ELR (cell line): ENCODE measurements at places on chromosomes 1 and 21.

DNA sequence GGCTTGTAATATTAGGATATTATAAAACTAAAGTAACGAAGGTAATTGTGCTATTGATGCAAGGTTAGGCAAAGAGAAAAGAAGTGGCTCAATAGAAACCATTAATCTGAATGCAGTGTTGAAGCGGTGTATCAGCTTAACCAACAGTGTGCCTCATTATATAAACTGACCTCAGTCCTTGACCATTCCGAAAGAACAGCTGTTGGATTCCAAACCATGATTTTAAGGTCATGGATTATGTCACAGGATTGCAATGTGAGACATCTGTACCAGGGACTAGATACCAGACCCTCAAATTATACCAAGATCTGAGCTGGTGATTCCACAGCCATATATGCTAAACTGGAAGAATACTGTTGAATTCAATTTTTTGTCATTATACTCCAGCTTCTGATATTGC lies 134.2 kb upstream of the HP1BP3 start:
- DNase-seq, result no peak

DNA sequence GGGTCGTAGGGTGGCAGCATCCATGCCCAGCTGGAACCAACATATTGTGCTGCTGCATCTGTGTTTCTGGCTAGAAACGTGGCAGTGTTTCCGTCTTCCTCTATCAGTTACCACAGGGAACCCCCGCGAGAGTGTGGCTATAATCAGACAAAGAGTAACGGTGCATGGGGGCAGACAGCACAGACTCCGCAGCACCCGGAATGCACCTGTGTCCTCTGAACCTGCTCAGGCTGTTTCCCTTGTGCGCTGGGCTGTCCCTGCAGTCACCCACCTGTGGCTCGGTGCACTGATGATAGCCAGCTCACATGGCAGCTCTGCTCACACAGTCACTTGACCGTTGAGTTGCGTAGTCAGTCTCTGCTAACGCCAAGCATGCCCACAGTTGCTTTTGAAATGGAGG lies 11.4 kb upstream of the PCBP3 start:
- DNase-seq, result no peak

DNA sequence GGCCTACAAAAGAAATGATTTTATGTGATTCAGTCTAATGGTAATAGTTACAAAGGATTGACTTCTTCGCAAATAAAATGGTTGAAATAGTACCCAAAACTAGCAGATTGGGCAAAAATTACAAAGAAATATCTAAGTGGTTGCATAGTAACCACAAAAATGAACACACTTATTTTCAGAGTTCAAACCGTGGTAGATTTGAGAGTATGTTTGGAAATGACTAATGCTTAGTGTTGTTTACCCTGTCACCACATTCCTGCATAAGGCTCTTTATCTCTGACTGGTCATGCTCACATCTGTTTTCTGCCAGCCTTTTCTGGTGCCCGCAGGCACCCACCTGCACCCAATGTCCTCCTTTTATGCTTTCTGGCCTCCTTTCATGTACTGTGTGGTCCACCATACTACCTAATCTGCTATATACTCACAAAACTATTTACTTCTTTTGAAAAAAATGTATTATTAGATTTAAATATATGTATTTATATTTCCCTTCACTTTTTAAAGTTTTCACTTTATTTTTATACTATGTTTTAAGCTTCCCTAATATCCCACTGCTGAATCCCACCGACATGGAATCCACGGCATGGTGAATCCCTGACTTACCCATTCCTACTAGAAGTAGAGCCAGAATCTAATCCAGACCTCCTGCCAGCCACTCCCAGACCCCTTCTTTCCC lies 30.3 kb downstream of the PTPRC start:
- peak; percentile 96 for DNase-seq

DNA sequence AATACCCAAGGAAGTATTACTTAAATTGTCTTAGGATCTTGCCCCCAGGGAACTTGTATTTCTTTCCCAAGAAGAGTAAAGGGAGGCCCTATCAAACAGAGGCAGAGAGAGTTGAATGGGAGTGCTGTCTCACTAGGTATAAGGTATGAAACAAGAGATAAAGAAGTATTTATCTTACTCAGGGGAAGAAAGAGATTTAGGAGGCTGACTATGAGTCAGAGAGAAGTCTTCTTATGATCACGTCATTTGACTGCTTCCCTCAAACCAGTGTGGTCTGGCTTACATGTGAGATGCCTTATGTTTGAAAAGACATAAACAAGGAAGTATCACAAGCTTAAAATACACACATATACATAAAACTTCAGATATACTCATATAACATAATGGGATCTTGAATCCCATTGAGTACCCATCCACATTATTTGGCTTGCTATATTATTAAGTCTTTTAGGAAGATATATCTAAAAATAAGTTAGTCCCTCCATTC lies 29.6 kb downstream of the DUSP10 start:
- DNase-seq, result peak; percentile 88

- DNase-seq, result no peak
Measured at GRCh38 chr1:109873278-109874175, 37.1 kb upstream of the CSF1 start.

DNA sequence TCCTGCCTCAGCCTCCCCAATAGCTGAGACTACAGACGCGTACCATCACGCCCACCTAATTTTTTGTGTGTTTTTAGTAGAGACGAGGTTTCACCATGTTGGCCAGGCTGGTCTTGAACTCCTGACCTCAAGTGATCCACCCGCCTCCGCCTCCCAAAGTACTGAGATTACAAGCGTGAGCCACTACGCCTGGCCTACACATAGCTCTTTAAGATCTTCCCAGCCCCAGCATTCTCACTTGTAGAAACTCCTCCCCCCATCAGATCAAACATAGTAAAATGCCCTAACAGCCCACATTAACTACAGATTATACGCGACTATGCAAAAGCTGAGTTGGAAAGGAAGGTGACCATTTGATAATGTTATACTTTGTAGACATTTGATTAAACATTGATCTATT lies 634.8 kb downstream of the MATN1 start:
- no peak for DNase-seq

DNA sequence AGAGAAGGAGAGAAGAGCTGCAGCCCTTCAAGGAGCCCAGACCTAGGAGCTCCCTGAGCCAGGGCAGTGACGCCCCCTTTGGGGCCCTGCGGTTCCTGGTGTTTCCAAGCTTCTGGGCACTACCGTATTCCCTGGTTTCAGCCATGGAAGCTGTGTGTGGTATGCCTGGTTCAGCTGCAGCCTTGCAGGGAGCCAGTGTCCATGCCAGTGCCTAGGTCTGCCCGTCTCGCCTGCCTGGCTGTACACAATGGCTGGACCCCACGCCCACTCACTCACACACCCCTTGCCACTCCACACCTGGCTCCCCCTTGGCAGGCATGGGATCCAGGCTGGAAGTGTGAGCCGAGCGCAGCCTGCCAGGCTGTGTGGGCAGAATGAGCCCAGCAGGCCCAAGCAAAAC lies 87.7 kb downstream of the ADARB1 start:
- no peak for DNase-seq

GRCh38 chr1:150472601-150473200 lies 14.5 kb upstream of the TARS2 start:
- DNase-seq, result no peak

DNA sequence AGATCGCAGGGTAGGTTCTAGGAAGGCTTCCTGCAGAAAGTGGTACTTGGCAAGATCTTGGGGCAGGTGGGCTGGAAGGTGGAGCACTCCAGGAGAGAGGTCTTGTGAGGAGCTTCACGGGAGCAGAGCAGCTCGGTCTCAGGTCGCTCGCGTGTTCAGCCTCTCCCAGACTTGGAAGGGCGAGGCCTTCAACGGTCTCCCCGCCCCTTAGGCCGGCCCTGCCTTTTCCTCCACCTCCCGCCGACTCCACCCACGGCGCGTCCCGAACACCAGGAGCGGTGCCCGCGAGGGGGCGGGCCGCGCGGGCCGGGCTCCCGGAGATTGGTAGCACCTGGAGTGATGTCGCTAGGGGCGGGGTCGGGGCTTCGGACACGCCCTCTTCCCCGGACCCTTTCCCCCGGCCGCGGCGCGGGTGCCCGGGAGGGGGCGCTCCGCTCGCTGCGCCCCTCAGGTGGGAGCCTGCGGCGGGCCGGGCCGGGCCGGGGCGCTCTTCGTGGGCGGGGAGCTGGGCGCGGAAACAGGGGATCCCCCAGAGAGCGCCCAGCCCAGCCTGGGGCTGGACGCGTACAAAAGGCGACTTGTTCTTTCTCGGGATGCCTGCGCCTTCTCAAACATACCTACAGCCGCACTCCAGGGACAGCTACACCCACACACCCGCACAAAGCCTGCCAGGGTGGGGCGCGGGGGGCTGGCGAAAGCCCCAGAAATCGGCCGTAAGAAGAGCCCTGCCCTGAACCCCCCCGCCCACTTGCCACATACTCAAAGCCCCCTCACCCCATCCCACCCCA lies 35.5 kb downstream of the AHDC1 start:
- peak; percentile 92 for DNase-seq

GRCh38 chr1:178928041-178928440 lies 57.2 kb upstream of the ANGPTL1 start:
- no peak for DNase-seq

- DNase-seq, result peak; percentile 60
Measured at GRCh38 chr1:44707959-44708831, 22.8 kb downstream of the RNU5D-1 start.

DNA sequence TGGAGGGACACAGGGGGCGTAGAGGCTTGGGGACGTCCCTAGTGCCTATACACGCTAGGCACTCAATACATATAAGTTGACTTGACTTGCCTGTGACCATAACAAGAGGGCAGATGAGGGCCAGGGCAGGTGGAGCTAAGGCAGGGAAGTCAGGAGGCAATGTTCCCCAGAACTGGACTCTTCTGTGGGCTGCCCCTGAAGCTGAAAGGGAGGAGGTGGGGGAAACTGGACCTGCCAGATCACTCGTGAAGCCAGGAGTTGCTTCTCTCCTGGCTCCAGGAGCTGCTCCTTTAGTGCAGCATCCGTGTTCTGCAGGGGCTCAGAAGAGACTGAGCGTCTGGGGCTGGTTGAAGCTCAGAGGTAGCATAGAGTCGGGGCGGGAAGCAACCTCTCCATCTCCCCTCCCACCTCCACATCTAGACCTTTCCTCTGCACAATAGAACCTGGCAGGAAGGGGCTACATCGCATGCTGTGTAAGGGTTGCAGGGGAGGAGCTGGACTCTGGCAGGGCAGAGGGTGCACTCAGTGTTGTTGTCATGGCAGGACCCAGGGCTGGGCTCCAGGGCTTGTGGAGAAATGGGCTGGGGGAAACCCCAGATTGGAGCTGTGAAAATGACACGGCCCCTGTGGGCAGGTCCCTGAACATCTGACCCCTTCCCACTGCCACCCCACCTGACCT lies 2.9 kb upstream of the SEMA4A start:
- no peak for DNase-seq

DNA sequence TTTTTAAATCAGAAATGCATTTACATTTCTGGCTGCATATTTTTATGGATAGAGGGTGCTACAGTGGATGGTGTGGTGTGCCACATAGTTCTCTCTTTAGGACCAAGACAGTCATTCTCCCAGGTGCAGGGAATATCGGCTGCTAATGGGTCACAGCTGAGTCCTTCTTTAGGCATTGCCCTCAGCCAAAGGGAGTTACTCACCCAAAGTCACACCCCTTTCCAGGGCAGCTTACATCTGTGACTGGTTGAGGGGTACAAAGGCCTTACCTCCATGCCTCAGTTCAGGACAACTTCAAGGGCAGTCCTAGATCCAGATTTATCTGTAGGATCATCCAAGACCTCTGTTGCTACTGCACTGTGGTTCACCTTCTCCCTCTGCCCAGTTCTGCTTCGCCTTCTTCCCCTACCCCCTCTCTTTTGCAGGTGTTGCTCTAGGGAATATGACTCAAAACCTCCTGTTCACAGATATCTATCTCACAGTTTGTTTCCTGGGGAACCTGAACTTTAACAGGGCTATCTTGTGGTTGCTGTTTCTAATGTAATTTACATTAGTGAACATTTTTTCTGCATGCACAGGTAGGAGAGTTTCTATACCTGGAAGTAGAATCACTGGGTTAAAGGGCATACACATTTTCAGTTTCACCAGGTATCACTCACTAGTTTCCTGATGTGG lies 413.9 kb downstream of the RPS6KC1 start:
- DNase-seq, result no peak
